Right cardiac atrium (tissue), 5 donors: ENCODE measurements at places on chromosomes 3 and 15. TPM values are rescaled to one million over a fixed set of nuclear protein-coding genes. Genes with fewer than 3 reads are reported as not detected.
A peak's percentile ranks its signal among the peaks of the same experiment; 100 is the strongest.

Gene HRG
- total RNA-seq = not detected

- no peak for DNase-seq
Measured at GRCh38 chr3:111143-112069, 85.2 kb upstream of the CHL1 start.

Gene CYP1A1
- not detected for total RNA-seq

GRCh38 chr3:5531741-5532290 lies 344.3 kb downstream of the EDEM1 start:
- DNase-seq = no peak

Gene MAP1A
- 49.5 TPM for total RNA-seq

Gene FOXL2
- total RNA-seq = not detected

DNA sequence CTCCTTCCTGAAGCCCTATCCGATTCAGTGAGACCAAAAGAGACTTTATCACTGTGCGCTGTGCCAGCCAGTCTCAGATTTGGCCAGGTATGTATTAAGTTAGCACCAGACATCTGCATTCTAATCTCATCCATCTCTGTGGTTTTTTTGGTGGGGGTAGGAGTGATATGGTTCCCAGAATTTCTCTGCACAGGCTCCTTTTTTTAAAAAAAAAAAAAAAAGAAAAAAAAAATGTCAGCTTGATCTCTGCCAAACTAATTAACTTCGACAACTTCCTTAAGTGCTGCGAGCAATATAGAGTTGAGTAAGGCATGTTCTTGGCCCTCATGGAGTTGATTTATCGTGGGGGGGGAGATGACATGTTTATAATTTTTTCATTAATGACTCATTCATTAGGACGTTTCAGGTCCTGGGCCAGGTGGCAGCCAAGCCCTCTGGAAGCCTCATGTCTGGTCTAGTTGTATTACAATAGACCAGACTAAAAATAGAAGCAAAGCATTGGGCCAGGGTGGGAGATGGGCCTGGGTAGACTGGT lies 12.9 kb downstream of the SLCO3A1 start:
- DNase-seq = no peak

Gene NXPE3
- 53.3 TPM for total RNA-seq

Gene TNNC1
- total RNA-seq = 2,349 TPM

Gene VIPR1
- total RNA-seq = 10.7 TPM

DNA sequence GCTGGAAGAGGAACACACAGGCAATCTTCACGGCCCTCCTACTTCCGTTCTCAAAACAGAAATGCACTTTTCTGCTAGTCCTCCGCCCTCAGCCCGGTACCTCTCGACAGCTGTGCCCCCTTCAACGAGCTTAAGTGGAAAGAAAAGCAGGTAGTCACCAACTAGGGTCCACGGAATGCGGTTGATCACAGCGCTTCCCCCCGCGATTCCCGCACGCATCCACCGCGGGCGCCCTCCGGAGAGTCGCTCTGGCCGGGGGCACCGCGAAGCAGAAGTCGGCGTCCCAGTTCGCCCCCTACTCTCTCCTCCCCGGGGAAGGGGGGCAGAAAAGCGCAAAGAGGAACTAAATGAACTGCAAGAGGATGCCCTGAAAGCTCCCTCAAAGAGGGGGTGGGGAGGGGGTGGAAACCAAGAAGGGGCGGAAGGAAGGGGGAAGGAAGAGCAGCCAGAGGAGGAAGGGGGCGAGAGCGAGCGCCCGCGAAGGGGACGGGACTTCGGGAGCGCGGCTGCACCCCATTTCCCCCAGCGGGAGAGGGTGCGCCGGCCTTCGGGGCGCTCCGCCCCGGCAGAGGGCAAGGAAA lies 738 bp downstream of the ACAP2 start:
- DNase-seq = peak; percentile 37

DNA sequence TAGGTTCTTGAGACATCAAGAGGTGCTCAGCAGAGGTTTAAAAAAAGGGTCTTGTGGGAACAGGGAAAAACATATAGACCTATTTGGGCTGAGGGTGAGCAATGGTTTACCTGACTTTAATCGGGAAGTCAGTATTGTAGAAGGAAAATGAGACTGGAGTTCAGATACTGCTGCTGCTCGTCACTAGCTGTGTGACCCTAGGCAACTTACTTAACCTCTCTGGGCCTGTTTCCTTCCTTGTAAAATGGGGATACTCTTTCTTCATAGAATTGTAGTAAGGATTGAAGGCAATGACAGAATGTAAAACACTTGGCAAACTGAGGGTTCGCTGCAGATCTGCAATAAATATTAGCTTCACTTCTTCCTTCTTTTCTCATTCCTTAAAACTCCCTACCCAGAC lies 327.5 kb upstream of the PROK2 start:
- DNase-seq = no peak

GRCh38 chr15:89774492-89774891 lies 1.6 kb upstream of the MESP2 start:
- DNase-seq = no peak

GRCh38 chr3:38816026-38816425 lies at the start of gene SCN10A:
Gene SCN10A, minus strand, starts transcription at chr3:38816217. Its CDS starts 22,207 bp downstream, at chr3:38794010.
- DNase-seq = no peak

DNA sequence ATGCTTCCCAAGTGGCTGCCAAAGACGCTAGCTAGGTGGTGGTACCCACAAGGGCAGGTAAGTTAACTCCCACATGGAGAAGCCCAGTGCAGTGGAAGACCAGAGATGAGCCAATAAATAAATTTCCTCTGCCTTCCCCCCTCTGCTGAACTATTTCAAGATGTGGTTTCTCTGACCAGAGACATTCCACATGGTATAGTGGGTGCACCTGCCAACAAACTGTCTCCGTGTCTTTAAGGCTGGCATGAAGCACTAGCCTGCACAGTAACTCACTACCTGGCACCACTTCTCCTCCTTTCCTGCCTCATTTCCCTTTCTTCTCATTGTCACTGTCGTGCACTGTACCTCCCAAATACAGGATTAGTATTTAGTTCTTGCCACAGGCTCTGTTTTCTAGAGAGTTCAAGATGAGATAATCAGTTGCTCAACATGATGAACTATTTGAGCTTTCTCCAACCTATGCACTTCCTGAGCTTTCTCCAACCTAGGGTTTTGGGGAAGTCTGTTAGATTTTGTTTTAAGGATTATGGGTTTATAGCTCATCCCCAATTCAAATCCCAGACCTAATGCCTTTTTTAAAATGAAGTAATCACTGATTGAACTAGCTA lies 8.4 kb upstream of the CRTAP start:
- DNase-seq = no peak

- no peak for DNase-seq
Measured at GRCh38 chr15:32042269-32042972, 12.1 kb downstream of the CHRNA7 start.

GRCh38 chr15:43118286-43118685 lies 12.4 kb upstream of the UBR1 start:
- DNase-seq = no peak

DNA sequence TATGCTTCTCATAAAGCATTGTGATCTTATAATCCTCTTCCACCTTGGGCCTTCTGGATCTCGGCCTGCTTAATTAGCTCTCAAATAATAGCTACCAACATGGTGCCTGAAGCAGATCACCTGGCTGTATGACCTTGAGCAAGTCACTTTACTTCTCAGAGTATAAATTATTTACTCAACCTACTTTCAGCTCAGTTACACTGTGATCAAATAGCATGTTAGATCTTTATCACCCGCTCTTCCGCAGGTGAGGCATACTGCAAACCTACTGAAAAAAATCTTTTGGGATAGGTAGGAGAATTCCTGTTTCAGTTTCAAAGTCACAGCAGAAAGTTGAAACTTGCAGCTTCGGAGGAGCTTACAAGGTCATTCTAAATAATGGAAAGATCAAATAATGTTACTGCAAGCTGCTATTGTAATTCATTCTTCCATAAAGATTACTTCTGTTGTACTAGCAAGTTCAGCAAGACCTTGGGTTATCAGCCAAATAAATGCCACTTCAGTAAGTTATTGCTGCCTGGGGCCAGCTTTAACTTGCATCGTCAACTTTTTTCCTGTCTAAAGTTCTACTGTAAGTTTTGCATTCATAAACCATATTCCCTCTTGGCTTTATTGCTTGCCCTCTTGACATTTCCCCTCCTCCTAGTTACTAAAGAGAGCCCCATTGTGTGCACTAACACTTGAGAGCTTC lies 268.4 kb upstream of the ATP11B start:
- no peak for DNase-seq

Gene C3orf22
- total RNA-seq = not detected

Gene ISL2
- not detected for total RNA-seq

Gene TM2D3
- 49.2 TPM for total RNA-seq

DNA sequence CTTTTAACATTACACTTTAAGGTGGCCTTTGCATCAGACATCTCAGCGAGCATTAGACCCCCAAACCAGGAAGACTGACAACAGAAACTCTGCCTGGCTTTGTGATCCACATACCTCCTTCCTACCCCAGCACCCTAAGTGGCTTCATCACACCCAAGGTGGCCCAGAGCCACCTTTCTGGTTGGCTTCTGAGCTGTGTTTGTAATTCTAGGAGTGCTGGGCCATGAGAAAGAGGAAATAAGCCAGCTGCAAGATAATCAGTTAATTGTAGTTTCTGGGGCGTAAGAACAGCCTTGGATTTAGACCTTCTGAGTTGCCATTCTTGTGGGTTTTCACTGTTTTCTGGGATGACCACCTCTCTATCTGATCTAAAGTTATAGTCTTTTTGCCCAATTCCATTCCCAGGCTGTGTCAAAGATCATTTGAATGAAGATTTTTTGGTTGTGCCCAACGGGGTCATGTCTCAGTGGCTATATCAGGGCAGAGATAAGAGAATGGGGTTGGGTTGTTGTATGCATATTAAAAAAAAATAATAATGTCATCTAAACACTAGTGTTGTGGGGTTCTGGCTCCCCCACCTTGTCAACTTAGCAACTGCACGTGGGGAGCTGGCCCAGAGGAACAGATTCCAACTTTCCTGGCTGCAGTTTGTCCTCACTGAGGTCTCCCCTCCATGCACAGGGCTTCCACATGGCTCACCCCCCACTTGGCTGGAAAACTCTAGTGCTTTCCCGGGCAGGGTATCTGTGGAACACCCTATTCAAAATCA lies 234.8 kb upstream of the WNT5A start:
- DNase-seq = peak; percentile 28

DNA sequence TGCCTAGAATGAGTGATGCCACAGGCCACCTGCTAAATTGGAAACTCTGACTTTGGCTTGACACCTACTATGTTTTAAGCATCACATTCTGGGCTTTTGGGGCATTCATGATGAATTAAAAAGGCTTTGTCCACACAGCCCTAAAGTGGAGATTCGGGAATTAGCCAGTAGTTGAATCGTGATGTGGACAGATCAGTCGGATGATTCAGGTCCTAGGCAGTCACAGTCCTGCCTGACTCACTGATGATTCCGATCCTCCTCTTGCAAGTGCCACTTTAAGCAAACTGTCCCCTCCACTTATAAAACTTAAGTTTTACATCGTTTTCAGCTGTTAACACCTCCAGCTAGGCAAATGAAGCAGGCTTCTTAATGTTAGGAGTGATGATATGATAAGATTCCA lies 75.3 kb downstream of the SYNPR start:
- DNase-seq = no peak

GRCh38 chr3:143090486-143090885 lies 29.1 kb upstream of the CHST2 start:
- DNase-seq = no peak

DNA sequence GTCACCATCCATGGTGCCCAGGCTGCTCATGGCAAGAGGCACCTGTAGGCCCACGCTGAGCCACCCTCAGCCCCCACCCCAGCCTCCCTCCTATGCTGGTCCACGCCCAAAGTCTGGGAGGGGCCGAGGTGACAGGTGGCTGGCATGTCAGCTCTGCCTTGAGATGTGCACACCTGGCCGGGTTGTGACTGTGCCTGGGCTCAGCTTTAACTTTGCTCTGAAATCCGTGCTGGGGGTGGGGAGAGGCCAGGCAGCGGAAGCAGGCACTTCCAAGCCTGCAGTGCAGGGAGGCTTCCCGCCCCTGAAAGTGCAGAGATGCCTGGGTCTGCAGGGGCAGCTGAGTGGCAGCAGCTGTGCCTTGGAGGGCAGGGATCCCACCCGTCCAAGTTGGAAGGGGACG lies 1124.8 kb downstream of the SI start:
- peak; percentile 40 for DNase-seq

- no peak for DNase-seq
Measured at GRCh38 chr3:105254154-105254553, 112.6 kb upstream of the ALCAM start.

DNA sequence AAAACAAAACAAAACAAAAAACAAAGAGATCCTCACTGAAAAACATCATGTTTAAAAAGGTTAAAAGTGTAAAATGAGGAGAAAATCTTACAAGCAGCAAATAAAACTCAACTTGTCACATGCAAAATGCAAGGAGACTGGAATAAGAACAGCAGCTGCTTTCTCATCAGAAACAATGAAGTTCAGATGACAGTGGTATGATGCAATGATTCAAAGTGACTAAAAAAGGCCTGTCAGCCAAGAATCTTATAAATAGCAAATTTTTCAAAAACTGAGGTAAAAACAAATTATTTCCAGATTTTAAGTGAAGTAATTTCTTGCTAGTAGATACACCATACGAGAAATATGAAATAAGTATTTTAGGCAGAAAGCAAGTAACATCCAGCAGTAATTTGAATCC lies 68.6 kb upstream of the EPHA3 start:
- no peak for DNase-seq

DNA sequence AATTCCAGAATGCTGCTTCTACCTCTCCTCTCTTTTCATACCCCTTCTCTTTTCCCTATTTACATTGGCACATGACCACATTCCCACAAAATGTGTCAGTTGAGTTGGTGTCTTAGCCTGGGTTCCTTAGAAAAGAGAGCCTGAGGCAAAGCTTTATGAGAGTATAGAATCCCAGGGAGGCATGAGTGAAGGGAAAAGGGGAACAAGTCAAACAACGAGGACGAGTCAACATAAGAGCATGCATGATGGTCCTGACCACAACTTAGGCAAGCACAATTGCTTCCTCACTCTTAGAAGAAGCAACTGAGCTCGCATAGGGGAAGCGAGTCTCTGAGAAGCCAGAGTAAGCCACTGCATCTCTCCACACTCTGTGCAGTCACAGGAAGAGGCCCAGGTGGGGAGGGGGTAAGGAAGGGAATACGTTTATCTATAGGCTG lies 15.4 kb upstream of the ZNF774 start:
- no peak for DNase-seq

GRCh38 chr3:39038165-39038564 lies 13.6 kb downstream of the SCN11A start:
- no peak for DNase-seq

Gene TLNRD1
- total RNA-seq = 17.2 TPM

GRCh38 chr3:43948013-43948412 lies 257.3 kb downstream of the ABHD5 start:
- no peak for DNase-seq

GRCh38 chr3:40920041-40920440 lies 279.3 kb upstream of the CTNNB1 start:
- no peak for DNase-seq

DNA sequence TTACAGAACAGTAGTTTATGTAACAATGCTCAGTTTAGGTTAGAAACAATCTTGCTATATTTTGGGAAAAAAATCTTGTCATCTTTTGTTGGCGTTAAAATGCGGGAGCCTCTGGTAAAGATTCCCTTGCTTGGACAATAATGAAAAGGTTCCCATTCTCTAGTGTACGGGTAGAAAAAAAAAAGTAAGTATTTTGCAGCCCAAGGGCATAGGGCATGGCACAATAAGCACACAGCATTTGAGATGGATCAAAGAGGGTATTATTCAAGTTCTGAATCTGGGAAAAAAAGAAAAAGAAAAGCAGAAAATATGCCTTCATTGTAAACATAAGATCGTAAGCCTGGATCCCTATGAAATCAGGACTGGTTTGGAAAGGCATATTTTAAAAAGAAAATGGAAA lies 408.6 kb upstream of the ROBO2 start:
- DNase-seq = no peak

- DNase-seq = no peak
Measured at GRCh38 chr15:35958975-35959374, 413.0 kb upstream of the DPH6 start.

- DNase-seq = no peak
Measured at GRCh38 chr3:177357352-177358090, 160.2 kb upstream of the TBL1XR1 start.

Gene SLC12A1
- total RNA-seq = not detected
